ENCODE measurements at places on chromosomes 2 and 18. TPM values are rescaled to one million over a fixed set of nuclear protein-coding genes. Genes with fewer than 3 reads are reported as not detected.

DNA sequence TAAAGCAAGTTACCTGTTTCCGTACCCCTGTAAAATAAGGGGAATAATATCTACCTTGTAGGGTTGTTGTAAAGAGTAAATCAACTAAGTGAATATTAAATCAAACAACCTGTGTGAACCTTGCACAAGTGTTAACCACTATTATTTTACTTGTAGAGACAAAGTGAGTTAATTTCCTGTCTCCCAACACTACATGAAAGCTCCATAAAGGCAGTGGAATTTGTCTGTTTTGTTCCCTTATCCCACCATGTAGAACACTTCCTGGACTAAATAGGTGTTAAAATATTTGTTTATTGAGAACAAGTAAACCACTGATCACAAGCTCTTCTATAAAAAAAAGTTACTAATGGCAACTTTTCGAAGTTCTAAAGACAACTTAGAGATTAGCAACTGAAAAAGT, 3.3 kb downstream of the ARL5A start:
- DNase-seq, result no peak

GRCh38 chr2:20781656-20782265, 41.1 kb downstream of the LDAH start:
- peak; percentile 35 for DNase-seq

GRCh38 chr2:98020992-98021713, 25.4 kb upstream of the TMEM131 start:
- no peak for DNase-seq

- no peak for DNase-seq
These were observed 39.3 kb upstream of the NRXN1 start for GRCh38 chr2:51071191-51071590.

- no peak for DNase-seq
These were observed 85.0 kb upstream of the SEC11C start for GRCh38 chr18:59054496-59055287.

- DNase-seq, result no peak
These were observed 161.0 kb downstream of the RAPGEF4 start for GRCh38 chr2:172896661-172897081.

- DNase-seq, result no peak
These were observed 380.5 kb downstream of the DLGAP1 start for GRCh38 chr18:4074647-4075046.

DNA sequence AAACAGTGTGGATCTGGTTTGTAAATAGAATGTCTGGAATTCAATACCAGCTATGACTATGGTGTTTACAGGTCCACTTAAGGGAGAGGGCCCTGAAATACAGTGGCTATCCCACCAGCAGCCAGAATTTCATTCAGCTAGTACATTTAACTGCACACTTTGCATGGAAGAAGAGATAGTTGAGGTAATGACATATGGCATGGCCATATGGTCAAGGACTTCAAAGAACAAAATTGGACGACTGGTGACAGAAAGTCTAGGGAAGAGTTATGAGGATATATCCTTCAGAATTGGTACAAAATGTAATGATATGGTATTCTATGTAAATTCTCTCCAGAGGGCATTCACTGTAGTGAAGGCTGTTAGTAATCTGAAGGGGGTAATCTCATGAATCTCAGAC, 105.0 kb downstream of the IKZF2 start:
- no peak for DNase-seq

DNA sequence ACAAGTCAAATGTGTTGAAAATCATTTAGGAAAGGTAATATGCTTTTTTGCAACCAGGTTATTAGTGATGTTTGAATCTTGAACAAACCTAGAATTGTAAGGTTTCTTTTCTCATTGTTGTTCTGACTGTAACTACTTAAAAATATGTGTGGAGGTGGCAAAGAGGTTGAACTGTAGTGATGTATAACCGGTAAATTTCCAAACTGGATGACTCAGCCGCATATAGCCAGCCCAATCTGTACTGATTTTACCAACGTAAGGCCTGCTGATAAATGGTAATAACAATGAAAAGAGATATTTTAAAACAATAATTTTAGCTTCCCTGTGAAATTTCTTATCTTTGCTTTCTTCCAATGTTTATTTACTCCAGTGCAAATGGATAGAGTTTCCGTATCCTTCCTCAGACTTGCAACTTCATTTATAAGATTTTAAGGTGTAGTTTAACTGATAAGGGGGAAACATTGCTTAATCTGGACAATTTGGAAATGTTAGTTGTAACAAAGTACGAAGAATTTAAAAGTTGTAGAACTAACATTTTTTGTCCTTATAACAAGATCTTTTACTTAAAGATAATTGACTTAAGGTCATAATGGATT, 1170.4 kb upstream of the ZEB2 start:
- DNase-seq, result no peak

DNA sequence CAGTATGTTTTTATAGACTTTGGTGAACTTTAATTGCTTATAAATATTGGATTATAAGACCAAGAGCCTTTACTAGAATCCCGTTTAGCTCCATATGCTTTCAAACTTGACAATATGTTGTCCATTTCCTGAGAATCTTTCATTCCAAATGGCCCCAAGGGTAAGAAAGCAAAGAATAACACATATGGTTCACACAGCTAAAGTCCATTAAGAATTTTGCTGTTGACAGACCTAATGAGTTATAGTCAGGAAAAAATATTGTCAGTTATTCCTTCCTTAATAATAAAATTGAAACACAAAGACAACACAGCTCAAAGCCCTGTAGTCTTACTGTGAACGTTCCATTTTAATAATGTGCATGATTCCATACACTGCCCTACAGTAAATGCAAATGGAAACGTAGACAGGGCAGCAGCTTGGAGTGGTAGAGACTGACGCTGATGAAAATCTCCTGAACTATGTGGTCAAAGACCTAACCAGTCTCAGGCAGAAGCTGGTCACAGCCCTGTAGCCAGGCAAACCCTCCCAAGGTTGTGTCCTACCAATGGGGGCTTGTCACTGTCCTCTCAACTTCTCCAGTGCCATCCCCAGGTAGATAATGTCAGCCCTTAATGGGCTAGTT, 49.0 kb upstream of the ATIC start:
- DNase-seq, result no peak

- no peak for DNase-seq
These were observed 122.9 kb downstream of the ZNF521 start for GRCh38 chr18:25229081-25229480.

METAP1D gene
- 2.9 TPM for total RNA-seq

FSHR gene
- total RNA-seq, result not detected

- DNase-seq, result no peak
These were observed 118.4 kb downstream of the MAP4K4 start for GRCh38 chr2:101815739-101816391.

DNA sequence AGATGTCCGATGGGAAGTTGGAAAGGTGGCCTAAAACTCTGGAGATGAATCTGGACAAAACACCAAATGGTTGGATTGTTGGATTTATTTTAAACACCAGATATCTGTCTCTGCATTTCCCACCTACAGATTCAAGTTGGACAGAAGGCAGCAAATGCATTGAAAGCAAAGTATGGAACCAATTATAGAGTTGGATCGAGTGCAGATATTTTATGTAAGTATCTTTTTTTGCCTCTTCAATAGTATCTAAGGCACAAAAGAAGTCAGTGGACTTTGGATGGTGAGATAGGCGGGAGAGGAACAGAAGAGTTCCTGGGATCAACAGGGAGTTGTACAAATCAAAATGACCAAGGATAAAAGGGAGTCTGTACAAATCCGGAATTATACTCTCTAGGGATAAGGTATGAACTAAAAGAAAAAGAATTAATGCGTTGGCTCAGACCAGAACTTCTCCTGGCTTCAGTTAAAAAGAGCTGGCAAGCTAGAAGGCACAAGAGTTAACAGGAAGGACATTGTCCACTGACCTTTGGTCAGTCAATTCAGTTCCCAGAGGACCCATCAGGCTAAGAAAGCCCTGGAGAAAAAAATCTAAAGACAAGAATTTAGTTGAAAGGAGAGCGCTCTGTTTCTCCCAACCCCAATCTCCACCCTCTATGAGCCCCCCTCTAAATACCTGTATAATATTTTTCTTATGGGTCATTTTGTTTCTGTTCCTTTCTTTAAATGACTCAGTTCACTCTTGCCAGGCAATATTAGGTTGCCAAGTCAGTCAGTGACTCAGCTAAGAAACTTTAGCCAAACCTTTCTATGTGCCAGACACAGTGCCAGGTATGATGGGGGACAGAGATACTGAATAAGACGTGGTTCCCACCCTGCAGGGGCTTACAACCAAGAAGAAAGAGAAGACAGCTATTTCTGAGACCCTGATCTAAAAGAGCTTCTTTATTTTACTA, 29.1 kb downstream of the CPO start:
- no peak for DNase-seq

DNA sequence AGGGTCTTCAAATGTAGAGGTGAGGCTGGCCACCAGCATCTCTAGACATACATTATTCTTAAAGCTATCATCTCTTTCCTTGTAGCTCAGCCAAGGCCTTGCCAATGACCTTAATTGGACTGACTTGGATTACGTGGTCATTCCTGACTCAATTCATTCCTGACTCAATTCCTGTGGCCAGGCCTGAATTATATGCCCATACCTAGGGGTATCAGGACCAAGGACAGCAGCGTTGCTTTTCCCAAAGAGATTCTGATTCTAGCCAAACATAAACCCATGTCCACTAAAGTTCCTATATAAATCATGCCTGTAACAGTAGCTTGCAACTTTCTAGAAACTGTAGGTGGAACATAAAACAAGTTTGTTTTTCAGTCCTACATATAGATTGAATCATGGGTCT, 231.7 kb downstream of the ARL6IP6 start:
- DNase-seq, result no peak

DNA sequence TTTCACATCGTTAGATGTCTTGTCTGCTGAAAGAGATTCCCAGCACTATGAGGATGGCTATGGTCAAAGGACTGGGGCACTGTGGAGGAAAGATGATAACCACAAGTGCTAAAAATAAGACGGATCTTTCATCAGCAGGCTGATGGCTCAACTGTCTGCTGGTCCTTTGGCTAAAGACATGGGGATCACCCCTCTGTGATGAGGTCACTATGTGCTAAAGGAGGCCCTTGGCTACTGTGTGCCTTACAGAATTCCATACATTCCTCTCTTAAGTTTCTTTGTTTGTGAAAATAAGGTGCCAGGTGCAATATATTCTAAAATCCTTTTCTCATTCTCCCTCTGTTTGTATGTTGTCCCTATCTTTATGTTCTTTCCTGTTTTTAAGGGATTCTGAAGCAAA, 39.7 kb upstream of the LYPD6 start:
- DNase-seq, result no peak

SEPTIN2 gene
- 290 TPM for total RNA-seq

DNA sequence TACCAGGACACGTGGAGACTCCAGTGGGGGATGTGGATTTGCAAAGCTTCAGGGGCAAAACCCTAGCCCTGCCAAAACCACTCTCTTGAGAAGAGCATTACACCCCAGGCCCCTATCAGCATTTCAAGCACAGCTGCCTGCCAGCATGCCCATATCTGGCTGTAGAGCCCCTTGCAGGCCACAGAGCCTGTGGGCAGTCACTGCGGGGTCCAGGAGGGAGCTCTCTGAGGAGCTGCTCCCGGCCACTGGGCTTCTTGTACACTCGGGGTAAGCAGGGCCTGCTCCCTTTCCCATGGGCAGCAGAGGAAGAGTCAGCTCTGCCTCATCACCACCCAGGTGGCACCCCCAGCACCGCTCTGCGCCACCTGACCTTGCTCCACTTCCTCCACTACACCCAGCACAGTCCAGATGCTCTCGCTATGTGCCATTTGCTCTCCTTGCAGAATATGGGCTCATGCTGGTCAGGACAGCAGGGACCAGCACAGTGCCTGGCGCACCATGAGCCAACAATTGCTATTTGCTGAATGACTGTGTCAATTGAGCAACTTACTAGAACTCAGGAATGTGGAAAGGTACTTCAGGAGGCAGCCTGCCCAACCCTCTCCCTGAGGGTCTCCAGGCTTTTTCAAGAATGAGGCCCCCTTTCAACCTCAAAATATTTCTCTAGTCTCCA, 7.4 kb downstream of the CHST10 start:
- no peak for DNase-seq

GRCh38 chr2:149219856-149220255, 110.5 kb upstream of the LYPD6 start:
- DNase-seq, result no peak

- no peak for DNase-seq
These were observed 24.1 kb downstream of the CYRIA start for GRCh38 chr2:16641509-16641908.

- DNase-seq, result no peak
These were observed 52.9 kb upstream of the XDH start for GRCh38 chr2:31467426-31467825.

ITGB6 gene
- total RNA-seq, result not detected

NFU1 gene
- 24.4 TPM for total RNA-seq

C1GALT1C1L gene
- not detected for total RNA-seq

DNA sequence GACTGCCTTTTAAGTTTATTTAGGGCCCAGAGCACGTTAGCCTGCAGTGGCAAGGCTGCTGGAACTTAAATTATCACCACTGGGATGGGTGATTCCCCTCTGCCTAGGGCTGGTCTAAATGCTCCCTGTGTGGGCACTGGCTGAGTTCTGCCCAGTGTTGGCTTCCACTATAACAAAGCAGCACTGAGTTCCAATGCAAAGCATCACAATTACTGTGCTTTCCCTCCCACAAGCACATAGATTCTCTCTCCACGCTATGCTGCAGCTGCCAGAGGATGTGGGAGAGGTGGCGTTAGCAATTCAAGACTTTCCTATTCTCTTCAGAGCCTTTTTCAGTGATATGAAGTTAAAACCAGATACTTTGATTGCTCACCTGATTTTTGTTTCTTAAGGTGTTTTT, 328.9 kb upstream of the DDX18 start:
- no peak for DNase-seq

DNA sequence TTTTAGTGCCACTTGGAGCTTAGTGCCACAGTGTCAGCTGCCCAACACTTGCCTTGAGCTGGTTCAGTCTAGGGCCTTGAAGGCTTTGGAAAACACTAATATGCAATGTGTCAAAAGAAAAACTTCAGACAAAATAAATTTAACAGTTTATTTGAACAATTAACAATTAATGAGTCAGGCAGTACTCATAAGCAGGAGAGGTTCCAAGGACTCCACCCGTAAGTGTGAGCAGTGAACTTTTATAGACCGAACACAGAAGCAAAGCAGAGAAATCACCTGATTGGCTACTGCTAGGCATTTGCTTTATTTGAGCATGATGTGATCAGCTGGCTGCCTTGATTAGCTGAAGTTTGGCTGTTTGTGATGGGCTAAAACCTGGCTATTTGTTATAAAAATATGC, 49.5 kb upstream of the TBC1D8 start:
- no peak for DNase-seq

GRCh38 chr2:216064665-216065064, 16.9 kb downstream of the PECR start:
- no peak for DNase-seq

SKOR2 gene
- total RNA-seq, result not detected

GAL3ST2 gene
- total RNA-seq, result 0.23 TPM

DNA sequence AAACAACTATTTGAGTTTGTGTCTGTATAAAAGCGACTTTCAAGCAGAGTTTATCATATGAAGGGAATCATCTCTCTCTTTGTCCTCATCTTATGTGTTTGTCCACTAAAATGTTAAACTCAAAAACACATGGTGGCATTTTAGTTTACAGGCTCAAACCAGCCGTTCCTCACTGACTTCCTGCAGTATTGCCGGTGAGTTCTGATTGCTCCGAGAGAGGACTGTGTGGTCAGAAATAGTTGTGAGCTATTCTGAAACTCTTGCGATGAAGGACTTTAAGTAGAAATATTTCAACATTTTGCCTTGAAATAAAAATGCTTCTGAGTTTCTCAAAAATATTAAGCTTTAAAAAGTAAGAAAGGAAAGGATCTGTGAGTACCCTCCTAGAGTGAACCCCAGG, 163.2 kb upstream of the CAVIN2 start:
- DNase-seq, result no peak
